Keratinocyte (primary cell): ENCODE measurements at places on chromosomes 3 and 15. TPM values are rescaled to one million over a fixed set of nuclear protein-coding genes. Genes with fewer than 3 reads are reported as not detected.

DNA sequence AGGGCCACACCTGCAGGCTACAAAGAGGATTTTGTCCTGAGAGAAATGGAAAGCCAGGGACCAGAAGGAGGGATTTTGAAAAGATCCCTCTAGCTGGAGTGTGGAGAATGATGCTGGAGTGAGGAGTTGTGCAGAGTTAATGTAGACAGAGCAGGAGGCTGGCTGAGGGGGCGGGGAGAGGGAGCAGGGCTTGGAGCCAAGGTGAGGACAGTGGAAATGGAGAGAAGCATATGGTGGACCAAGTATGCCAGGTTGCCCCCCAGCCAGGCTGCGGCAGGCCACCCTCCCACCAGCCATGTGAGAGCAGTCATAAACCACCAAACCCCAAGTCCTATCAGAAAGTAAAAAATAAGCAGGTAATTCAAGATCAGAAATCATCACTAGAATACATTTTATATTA, 14.7 kb downstream of the RARRES1 start:
- H3K36me3 ChIP-seq = peaks cover 5% of the 10 kb centered on the region
- H3K27ac ChIP-seq = no peak overlapping the region
- H3K4me3 ChIP-seq = no peak overlapping the region
- no peak for DNase-seq
- peaks cover 8% of the 10 kb centered on the region for H3K4me1 ChIP-seq
- no peaks in the 10 kb centered on the region for H3K27me3 ChIP-seq

DNA sequence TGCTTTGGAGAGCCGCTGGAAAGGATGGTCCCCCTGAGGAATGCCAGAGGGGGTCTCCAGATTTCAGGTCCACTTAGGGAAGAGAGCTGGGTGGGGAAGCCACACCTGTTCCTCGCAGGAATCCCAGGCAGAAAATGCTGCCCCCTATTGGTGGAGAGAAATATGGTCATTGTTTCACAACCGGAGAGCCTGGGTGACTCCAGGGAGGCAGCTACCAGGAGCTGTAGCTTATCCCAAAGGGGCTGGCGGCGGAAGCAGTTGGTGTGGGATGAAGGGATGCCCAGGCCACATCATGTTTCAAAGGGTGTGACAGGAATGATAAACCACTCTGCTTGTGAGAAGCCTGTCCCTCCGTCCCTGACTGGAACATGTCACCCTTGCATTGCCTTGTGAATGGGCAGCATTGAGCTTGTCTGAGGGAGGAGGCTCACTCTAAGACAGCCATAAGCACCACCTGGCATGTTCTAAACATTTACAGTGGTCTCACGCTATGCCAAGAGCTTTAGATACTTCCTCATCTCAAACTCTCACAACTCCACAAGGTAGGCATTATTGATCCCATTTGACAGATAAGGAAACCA, 34.5 kb downstream of the POMGNT2 start:
- H3K36me3 ChIP-seq = no peaks in the 10 kb centered on the region
- H3K4me1 ChIP-seq = no peaks in the 10 kb centered on the region
- no peaks in the 10 kb centered on the region for H3K27me3 ChIP-seq
- DNase-seq = no peak
- H3K27ac ChIP-seq = no peak overlapping the region

- no peak overlapping the region for H3K27ac ChIP-seq
- no peak overlapping the region for H3K4me3 ChIP-seq
- H3K36me3 ChIP-seq = no peaks in the 10 kb centered on the region
- peaks cover 35% of the 10 kb centered on the region for H3K27me3 ChIP-seq
- peaks cover 2% of the 10 kb centered on the region for H3K4me1 ChIP-seq
- no peak for DNase-seq
These were observed 52.8 kb downstream of the IL12A start for GRCh38 chr3:160041465-160041864.

DNA sequence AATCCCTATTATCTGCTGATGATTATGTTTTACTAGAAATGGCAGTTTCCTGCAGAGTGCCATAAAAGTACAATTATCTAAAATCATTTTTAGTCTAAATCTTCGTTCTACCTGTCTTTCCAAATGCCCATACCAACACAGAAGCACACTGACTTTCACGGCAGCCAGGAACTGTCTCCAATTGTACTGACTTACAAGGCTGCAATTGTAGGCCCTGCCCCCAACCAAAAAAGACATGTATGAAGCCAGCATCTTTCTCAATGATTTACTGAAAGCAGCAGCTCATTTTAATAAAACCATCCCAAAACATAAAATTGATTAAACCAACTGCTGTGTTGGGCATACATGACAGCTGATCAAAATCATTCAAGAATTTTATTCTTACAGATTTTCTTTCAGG, 119.0 kb downstream of the TBC1D5 start:
- no peaks in the 10 kb centered on the region for H3K4me1 ChIP-seq
- no peaks in the 10 kb centered on the region for H3K36me3 ChIP-seq
- no peaks in the 10 kb centered on the region for H3K27me3 ChIP-seq
- no peak overlapping the region for H3K4me3 ChIP-seq

DNA sequence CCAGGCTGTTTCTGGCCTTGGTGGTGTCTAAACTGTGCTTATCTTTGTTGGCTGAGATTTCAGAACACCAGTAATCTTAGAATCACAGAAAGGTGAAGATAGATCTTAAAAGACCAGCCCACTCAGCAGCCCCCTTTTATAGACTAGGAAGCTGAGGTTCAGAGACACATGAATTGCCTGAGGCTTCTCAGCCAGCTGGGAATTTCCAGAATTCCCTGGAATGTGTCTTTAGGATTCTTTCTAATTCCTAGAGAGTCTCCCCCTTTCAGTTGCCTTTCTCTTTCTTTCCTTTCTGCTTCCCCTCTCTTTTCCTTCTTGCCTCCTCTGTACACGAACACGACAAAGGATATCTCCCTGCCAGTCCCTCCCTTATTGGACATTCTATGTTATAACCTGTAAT, 19.5 kb downstream of the ANKUB1 start:
- H3K36me3 ChIP-seq = no peaks in the 10 kb centered on the region
- no peak for DNase-seq
- no peaks in the 10 kb centered on the region for H3K4me1 ChIP-seq
- H3K27me3 ChIP-seq = no peaks in the 10 kb centered on the region

DNA sequence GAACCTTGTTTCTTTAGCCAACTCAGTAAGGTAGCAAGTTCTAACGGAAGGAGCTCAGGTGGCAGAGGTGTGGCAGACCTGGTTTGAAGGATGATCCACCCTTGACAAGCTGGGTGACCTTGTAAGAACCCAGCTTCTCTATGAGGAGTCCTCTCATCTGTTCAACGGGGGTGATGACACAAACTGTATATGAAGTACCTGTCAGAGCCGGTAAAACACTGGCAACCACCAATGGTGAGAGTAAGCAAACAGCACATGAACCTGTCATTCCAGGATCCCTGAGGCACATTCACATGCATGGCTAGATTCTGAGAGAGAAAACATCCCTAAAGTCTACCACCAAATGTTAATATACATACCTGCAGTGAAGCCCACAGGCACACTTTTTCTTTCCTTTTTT, 2.4 kb downstream of the SCAP start:
- H3K4me1 ChIP-seq = peaks cover 17% of the 10 kb centered on the region
- H3K4me3 ChIP-seq = no peak overlapping the region
- DNase-seq = no peak

DNA sequence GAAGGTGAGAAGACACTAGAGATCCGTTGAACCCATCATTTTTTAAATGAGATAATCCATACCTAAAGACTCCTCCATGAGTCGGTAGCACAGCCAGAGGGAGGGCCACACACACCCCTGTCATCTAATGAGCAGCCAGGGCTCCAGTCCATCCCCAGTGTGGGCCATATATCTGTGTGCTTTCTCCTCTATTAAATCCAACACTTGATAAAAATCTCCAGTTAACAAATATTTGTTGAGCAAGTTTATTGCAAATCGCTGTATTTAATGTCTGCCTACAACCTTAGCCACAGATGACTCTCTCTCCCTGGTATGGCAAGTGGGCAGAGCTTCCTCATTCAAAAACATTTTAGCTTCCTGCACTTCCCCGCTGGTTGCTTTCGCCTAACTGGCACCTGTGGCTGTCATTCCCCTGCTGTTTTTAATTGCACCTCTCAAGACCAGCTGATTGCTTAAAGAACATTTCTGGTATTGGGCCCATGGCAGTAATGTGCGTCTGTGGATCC, 82.8 kb downstream of the SMAD3 start:
- no peak overlapping the region for H3K4me3 ChIP-seq
- H3K27ac ChIP-seq = peak overlapping the region; percentile 96
- no peaks in the 10 kb centered on the region for H3K27me3 ChIP-seq
- no peak for DNase-seq
- peaks cover 9% of the 10 kb centered on the region for H3K36me3 ChIP-seq

GRCh38 chr3:33061782-33062181, 35.2 kb downstream of the GLB1 start:
- H3K36me3 ChIP-seq = peaks cover 10% of the 10 kb centered on the region
- H3K4me3 ChIP-seq = no peak overlapping the region
- H3K4me1 ChIP-seq = no peaks in the 10 kb centered on the region
- DNase-seq = no peak
- H3K27ac ChIP-seq = no peak overlapping the region
- no peaks in the 10 kb centered on the region for H3K27me3 ChIP-seq

The MESP2 gene
- polyA plus RNA-seq = 0.16 to 0.39 TPM (median 0.22 TPM) in 3 replicates

The MOBP gene
- polyA plus RNA-seq = not detected in 3 replicates

- no peak overlapping the region for H3K27ac ChIP-seq
- H3K36me3 ChIP-seq = no peaks in the 10 kb centered on the region
- H3K4me3 ChIP-seq = no peak overlapping the region
- no peak for DNase-seq
- no peaks in the 10 kb centered on the region for H3K27me3 ChIP-seq
These were observed 730.7 kb upstream of the ALCAM start for GRCh38 chr3:104635872-104636580.

DNA sequence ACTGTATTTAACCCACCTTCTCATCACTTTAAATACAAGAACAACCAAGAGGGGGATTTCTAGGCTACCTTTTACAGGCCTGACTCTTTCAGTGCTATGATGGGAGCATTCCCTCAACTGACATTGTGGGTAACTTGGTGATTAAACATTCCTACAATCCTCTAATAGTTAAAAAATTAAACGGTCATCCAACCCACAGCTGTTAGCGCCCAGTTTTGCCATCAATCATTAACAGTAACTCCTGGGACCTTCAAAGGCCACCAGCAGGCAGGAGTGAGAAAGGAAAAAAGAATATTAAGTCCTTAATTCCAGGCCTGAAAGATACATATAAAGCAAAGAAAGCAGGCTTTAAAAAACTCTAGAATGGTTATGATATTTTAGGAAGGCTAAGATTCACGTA, 512.1 kb downstream of the MAGI1 start:
- no peaks in the 10 kb centered on the region for H3K27me3 ChIP-seq
- H3K4me1 ChIP-seq = no peaks in the 10 kb centered on the region
- DNase-seq = no peak
- no peak overlapping the region for H3K27ac ChIP-seq
- no peak overlapping the region for H3K4me3 ChIP-seq

The NCK1 gene
- 35.8 to 57.9 TPM (median 44.2 TPM) in 3 replicates for polyA plus RNA-seq

The WDR5B gene
- polyA plus RNA-seq = 2.0 to 4.0 TPM (median 3.0 TPM) in 3 replicates

DNA sequence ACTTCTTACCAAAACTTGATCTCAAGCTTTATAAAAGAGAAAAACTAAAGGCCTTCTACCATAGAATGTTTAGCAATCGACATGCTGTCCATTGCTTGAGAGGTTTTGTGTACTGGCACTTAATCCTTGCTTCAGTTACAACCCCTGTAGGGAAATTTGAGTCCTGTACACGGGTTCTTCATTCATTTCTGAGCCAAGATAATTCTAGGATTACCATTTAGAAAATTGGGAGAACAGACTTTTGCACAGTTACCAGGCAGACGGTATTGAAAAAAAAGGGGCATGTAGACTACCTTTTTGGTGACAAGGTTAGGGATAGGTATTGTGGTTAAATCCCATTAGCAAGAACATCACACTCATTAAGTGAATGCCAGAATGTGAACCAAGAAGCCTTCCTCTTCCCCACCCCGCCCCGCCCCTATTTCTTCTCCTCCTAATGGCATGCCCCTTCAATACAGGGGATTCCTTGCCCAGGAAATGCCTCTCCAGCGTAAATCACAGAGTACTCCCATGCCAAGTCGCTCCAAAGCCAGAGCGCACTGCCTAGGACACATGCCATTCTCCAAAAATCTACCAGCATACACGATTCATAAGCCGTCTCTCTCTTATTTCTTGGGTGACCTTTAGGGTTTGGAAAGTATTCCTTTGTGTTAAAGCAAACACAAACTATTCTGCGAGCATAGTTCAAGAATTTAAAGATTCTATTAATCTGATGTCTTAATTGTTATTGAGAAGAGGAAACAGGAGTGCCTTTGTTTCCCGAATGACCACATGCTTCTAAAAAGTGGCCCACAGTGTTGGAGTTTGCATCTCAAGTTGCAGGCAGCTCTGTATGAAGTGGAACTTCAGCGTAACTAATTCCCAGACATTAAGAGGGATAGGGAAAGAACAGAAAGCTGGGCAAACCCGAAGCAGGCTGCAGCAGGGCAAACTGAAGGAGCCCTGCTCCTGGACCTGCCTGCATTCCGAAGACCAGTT, 164.0 kb upstream of the NR2F2 start:
- no peaks in the 10 kb centered on the region for H3K4me1 ChIP-seq
- H3K27ac ChIP-seq = no peak overlapping the region
- no peaks in the 10 kb centered on the region for H3K27me3 ChIP-seq
- no peak overlapping the region for H3K4me3 ChIP-seq
- no peaks in the 10 kb centered on the region for H3K36me3 ChIP-seq
- no peak for DNase-seq

DNA sequence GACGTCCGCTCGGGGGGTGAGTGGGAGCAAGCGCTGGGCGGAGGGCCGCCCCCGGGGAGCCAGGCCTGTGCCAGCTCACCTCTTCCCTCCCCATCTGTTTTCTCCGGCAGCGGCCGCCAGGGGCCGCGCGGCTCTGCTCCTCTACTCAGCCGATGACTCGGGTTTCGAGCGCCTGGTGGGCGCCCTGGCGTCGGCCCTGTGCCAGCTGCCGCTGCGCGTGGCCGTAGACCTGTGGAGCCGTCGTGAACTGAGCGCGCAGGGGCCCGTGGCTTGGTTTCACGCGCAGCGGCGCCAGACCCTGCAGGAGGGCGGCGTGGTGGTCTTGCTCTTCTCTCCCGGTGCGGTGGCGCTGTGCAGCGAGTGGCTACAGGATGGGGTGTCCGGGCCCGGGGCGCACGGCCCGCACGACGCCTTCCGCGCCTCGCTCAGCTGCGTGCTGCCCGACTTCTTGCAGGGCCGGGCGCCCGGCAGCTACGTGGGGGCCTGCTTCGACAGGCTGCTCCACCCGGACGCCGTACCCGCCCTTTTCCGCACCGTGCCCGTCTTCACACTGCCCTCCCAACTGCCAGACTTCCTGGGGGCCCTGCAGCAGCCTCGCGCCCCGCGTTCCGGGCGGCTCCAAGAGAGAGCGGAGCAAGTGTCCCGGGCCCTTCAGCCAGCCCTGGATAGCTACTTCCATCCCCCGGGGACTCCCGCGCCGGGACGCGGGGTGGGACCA, 632 bp upstream of the CRELD1 start:
- H3K36me3 ChIP-seq = peaks cover 5% of the 10 kb centered on the region
- H3K4me3 ChIP-seq = peak overlapping the region; percentile 89
- peaks cover 17% of the 10 kb centered on the region for H3K4me1 ChIP-seq

The GAP43 gene
- polyA plus RNA-seq = not detected in 3 replicates

DNA sequence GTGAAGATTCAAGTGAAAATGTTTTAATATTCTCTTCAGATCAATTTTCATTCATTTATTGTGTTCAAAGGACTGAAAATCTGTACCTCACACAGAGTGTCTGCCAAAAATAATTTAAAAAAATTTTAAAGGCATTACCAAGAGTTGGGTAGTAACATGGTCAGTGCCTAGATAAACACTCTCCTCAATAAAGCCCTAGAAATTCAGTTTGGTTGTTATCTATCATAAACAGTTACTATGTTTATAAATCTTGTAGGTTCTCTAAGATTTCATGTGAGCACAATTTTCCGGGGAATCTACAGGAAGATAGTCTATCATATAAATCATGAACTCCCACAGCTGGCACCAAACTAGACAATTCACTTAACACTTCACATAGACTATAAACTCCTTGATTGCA, 128.6 kb downstream of the GSK3B start:
- no peaks in the 10 kb centered on the region for H3K27me3 ChIP-seq
- no peak overlapping the region for H3K4me3 ChIP-seq
- H3K36me3 ChIP-seq = peaks cover 3% of the 10 kb centered on the region
- no peak overlapping the region for H3K27ac ChIP-seq
- DNase-seq = no peak
